Left ventricle myocardium superior (tissue), 1 donor: ENCODE measurements at places on chromosomes 7 and 10. TPM values are rescaled to one million over a fixed set of nuclear protein-coding genes. Genes with fewer than 3 reads are reported as not detected.

Gene TSPAN12
- 69.0 TPM for total RNA-seq

Gene GBX1
- total RNA-seq, result 1.5 TPM

Gene CALY
- not detected for total RNA-seq

Gene CREB5
- 4.5 TPM for total RNA-seq

Gene FEZF1
- total RNA-seq, result not detected

Gene KLF14
- total RNA-seq, result 0.07 TPM

Gene GLI3
- 4.4 TPM for total RNA-seq
